ENCODE measurements at places on chromosomes 16 and 17. TPM values are rescaled to one million over a fixed set of nuclear protein-coding genes. Genes with fewer than 3 reads are reported as not detected.

GRCh38 chr17:81599719-81600486, 37.0 kb downstream of the NPLOC4 start:
- DNase-seq, result no peak

GRCh38 chr17:6186998-6187397, 116.8 kb downstream of the WSCD1 start:
- DNase-seq, result peak; percentile 35

DNA sequence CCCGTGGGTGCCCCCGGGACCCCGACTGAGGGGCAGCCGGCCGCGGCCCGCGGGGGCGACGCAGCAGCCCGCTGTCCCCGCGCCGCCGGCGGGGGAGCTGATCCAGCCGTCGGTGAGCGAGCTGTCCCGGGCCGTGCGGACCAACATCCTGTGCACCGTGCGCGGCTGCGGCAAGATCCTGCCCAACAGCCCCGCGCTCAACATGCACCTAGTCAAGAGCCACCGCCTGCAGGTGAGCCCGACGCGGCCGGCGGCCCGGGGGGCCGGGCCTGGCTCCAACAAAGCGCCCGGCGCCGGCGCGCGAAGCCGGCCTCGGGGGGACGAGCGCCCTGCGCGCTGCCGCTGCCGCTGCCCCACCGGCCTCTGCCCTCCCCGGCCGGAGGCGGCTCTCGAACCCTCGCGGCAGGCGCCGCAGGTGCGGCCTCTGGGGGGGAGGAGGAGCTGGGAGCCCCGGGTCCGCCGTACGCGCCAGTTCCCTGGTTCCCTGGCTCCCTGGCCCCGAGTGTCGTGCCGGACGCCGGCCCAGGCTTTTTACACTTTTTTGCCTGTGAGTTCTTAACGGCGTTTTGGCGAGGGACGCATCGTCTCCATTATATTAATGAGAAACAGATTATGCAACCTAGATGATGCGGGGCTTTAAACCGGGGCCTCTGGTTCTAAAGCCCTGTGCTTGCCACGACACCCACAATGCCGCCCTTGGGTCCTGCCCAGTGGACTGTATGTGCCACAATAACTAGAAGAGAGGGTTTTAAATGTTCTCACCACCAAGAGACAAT, 521 bp downstream of the ATMIN start:
- DNase-seq, result peak; percentile 3

- no peak for DNase-seq
These were observed 8.2 kb downstream of the SLC46A1 start for GRCh38 chr17:28397687-28398279.

C16orf54 gene
- not detected for total RNA-seq

GRCh38 chr16:52451971-52452421, 94.9 kb downstream of the TOX3 start:
- DNase-seq, result no peak

Measured in PC-3 (cell line).